EH (cell line): ENCODE measurements at places on chromosomes 6 and 20.

- no peak for DNase-seq
Measured at GRCh38 chr6:79780881-79781280, 149.8 kb downstream of the SH3BGRL2 start.

GRCh38 chr20:61067221-61067620, 184.8 kb upstream of the CDH4 start:
- DNase-seq: no peak

- DNase-seq: no peak
Measured at GRCh38 chr6:136210398-136211165, 39.5 kb downstream of the MTFR2 start.

DNA sequence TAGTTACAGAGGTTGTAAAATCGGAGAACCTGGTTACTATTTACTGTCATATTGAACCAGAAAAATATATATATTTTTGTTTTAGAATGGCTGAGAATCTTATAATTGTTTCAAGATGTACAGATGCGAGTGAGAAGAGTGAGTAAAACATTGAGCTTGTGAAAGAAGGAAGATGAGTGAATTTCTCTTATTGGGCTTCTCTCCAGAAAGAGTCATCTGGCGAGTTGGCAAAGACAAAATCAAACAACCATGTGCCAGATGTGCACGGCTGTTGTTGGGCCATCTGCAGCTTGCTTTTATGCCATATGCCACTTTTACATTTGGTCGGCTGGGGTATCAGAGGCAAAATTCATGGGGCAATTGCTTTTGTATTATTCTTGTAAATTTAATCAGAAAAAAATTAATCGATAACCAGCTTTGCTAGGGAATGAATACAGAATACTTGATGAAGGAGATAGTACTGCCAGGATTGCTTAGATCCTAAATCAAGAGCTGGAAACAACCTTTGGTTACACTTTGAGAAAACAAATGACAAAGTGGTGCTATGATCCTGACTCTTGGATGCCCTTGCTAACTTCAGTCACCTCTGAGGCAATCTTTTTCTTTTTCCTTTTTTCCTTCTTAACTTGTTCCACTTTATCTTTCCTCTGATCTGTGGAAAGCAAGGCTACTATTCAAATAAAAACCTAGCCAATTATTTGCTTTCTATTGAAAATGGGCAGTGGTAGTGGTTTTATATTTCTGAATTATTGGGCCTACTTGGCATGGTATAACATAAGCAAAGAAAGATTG, 97.1 kb upstream of the GRIK2 start:
- peak; percentile 82 for DNase-seq

- DNase-seq: no peak
Measured at GRCh38 chr6:85703406-85703805, 60.7 kb upstream of the SYNCRIP start.

DNA sequence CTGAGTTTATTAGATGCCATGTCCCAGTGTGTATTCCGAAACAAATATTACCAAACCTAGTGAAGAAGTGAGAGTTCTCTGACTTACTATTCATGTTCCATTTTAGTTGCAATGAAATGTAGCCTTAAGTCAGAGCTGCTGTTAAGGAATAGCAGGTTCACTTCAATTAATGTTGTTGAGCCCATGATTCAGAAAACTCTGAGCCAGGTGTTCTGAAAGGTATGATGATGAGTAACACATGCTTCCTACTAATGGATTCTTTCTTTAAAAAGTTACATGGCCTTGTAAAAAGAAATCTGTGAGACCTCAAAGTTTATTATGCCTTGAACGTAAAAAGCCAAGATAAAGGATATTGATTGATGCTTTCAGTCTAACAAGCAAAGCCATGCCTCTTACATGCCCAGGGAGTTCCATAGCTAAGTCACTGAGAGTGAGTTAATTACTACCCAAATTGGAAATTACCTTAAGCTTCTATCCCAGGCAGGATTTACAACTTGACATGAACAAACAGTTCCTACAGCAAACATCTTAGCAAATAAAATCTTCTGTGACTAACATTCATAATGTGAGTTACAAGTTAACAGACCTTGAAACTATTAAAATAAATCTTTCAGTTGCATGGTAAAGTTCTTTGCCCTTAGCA, 122.9 kb downstream of the AKAP7 start:
- no peak for DNase-seq

- peak; percentile 85 for DNase-seq
Measured at GRCh38 chr6:32086661-32087573, 22.2 kb downstream of the TNXB start.

DNA sequence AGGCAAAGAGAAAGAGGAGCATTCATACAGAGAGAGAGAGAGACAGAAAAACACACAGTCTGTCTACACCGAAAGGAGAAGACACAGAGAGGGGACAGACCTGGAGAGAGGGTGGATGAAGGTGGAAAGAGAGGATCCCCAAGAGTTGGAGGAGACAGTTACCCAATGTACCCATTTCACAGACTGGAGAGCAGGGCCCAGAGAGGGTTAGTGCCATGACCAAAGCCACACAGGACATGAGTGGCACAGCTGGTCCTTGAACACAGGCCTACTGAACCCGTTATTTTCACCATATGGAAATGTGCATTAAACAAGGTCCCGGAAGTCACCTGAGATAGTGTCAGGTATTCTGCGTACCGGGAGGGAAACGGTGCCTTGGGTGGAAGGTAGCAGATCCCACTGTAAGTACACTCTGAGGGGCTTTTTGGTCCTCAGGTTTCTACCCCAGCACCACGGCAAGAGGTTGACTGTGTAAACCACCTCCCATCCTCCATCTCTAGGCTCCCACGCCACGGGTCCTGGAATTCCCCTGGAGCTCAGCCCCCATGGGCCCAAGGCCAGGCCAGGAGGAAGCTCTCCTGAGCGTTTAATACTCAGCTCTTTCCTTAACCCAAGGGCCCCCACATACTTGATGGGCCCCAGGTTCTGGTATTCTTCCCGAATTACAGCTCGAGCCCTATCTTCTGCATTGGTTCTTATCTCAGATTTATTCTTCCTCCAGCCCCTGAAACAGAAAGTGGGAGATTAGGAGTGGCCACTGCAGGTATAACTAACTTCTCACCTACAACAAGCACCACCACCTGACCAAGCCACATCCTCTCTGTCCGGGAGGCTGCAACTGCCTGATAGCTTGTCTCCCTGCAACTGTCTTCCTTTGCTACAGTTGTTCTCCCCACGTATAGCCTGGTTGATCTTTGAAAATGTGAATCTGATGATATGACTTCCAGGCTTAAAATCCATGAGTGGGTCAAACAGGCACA, 38.4 kb upstream of the OCSTAMP start:
- no peak for DNase-seq

DNA sequence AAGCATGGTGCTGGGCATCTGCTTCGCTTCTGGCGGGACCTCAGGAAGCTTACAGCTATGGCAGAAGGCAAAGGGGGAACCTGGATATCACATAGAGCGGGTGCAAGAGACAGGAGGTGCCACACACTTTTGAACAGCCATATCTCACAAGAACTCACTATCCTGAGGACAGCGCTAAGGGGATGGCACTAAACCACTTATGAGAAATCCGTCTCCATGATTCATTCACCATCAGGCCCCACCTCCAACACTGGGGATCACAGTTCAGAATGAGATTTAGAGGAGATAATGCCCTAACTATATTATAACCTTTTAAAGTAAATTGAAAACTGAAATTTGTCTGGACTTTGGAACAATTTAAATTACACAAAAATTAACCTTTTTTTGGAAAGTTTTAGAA, 37.8 kb upstream of the SUMO4 start:
- peak; percentile 15 for DNase-seq
